ENCODE measurements at places on chromosomes 7 and 10.

- H3K4me1 ChIP-seq, result peaks cover 43% of the 10 kb centered on the region
- H3K4me3 ChIP-seq, result no peak overlapping the region
- DNase-seq, result no peak
- H3K27ac ChIP-seq, result peak overlapping the region; percentile 25
- H3K36me3 ChIP-seq, result peaks cover 82% of the 10 kb centered on the region
- no peaks in the 10 kb centered on the region for H3K27me3 ChIP-seq
Observed at GRCh38 chr7:94418851-94419250, 24.2 kb downstream of the COL1A2 start.

GRCh38 chr7:108077709-108078108 is 52.5 kb downstream of the LAMB4 start:
- H3K27me3 ChIP-seq, result no peaks in the 10 kb centered on the region
- H3K4me1 ChIP-seq, result no peaks in the 10 kb centered on the region
- no peak for DNase-seq
- H3K36me3 ChIP-seq, result no peaks in the 10 kb centered on the region

- H3K36me3 ChIP-seq, result no peaks in the 10 kb centered on the region
- no peak for DNase-seq
- no peaks in the 10 kb centered on the region for H3K27me3 ChIP-seq
- H3K4me3 ChIP-seq, result no peak overlapping the region
Observed at GRCh38 chr7:73436031-73436929, 2.7 kb downstream of the FZD9 start.

- no peaks in the 10 kb centered on the region for H3K27me3 ChIP-seq
- DNase-seq, result no peak
- peak overlapping the region; percentile 96 for H3K27ac ChIP-seq
- no peak overlapping the region for H3K4me3 ChIP-seq
Observed at GRCh38 chr7:43649755-43650274, 66.9 kb downstream of the STK17A start.

DNA sequence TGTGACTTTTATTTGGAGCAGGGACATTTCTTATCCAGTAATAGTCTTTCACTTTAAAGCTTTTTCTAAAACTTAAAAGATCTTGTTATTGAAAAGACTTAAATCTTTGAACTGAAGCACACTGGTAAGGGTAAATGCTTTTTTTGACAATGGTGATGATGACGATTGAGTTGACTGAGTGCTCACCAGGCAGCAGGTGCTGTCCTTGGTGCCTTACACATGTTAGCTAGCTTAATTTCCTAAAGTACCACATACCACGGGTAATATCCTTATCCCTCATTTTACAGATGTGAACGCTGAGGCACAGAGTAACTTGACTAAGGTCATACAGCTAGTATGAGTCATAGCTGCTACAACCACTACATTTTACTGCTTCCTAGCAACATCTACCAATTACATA is 200.0 kb downstream of the XPNPEP1 start:
- no peak for DNase-seq
- no peaks in the 10 kb centered on the region for H3K36me3 ChIP-seq
- no peak overlapping the region for H3K27ac ChIP-seq
- no peaks in the 10 kb centered on the region for H3K4me1 ChIP-seq
- no peak overlapping the region for H3K4me3 ChIP-seq

DNA sequence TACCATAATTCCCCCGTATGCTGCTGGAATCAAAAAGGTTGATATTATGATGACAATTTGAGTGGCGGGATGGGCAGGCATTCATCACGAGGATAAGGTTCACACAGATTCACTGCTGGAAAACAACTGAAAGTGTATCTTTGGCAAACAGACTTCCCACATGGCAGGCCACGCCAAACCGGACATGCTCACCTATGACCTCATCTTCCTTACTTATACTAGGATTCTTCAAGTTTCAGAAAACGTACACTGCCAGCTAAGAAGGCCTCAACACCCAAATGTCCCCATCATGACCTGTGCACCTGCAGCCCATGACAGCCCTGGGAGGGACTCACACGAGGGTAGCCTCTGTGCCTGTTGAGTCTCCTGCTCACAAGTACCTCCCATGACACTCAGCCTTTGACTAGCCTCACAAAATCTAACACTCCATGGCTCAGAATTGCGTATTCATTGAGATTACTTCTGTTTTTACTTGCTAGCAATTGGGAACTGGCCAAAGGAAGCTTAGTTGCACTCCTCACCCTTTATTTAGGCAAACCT is 259.0 kb upstream of the GHITM start:
- H3K4me1 ChIP-seq, result no peaks in the 10 kb centered on the region
- H3K4me3 ChIP-seq, result no peak overlapping the region
- no peak for DNase-seq
- no peaks in the 10 kb centered on the region for H3K36me3 ChIP-seq

DNA sequence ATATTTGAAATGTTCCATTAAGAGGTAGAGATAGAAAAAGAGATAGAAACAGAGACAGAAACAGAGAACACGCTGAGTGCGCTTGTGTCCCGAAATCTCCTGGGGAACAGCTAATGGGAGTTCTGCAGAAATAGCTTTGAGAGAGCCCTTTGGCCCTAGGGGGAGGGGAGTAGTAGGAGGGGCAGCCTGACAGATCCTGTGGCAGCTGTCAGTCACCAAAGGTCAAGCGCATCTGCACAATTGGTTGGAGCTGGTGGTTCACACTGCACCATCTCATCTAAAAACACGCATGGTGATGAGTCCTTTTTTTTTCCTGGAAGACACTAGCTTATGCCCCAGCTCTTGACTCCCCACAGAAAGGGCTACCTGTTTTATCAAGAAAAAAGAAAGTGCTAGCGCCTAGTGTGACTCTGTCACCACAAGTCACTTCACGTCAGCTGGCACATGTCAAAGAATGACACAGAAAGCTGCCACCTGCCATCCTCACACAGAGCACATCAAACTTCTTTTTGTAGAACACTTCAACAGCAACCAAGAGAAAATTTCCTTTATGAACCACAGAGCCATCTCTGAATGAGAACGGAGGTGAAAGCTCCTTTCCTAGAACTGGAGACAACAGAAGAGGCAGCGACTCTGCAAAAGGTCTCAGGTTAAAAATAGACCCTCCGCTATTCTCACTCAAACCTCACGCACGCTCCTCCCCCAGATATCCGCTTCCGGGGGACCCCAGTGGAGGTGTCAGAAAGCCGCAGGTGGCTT is 125.7 kb downstream of the GFRA1 start:
- H3K27ac ChIP-seq, result no peak overlapping the region
- no peaks in the 10 kb centered on the region for H3K36me3 ChIP-seq
- no peak for DNase-seq
- H3K4me3 ChIP-seq, result no peak overlapping the region
- H3K27me3 ChIP-seq, result no peaks in the 10 kb centered on the region

DNA sequence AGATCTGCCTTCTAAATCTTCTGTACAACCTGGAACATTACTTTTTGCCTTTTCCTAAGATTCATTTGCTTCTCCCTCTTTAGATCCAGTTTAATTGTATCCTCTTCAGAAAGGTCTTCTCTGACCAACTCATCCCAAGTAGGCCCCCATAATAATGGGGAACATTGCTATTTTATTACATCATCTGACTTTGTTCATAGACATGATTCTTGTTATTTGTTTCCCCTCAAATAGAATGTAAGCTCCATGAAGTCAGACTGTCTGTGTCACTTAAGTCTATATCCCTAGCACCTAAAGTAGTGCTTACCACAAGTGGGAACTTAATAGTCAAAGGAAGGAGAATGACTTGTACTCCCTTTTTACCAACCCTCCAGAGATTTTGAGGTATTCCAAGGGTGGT is 37.5 kb downstream of the LUC7L2 start:
- no peak for DNase-seq
- no peak overlapping the region for H3K4me3 ChIP-seq
- H3K27me3 ChIP-seq, result no peaks in the 10 kb centered on the region
- peaks cover 22% of the 10 kb centered on the region for H3K4me1 ChIP-seq

GRCh38 chr10:132884691-132885271 is 57.6 kb downstream of the CFAP46 start:
- H3K27ac ChIP-seq, result no peak overlapping the region
- no peaks in the 10 kb centered on the region for H3K36me3 ChIP-seq
- H3K4me3 ChIP-seq, result no peak overlapping the region
- no peak for DNase-seq
- H3K27me3 ChIP-seq, result no peaks in the 10 kb centered on the region

GRCh38 chr10:20920061-20920460 is 22.9 kb upstream of the NEBL start:
- no peaks in the 10 kb centered on the region for H3K36me3 ChIP-seq
- H3K4me3 ChIP-seq, result no peak overlapping the region
- H3K27me3 ChIP-seq, result no peaks in the 10 kb centered on the region
- no peaks in the 10 kb centered on the region for H3K4me1 ChIP-seq

DNA sequence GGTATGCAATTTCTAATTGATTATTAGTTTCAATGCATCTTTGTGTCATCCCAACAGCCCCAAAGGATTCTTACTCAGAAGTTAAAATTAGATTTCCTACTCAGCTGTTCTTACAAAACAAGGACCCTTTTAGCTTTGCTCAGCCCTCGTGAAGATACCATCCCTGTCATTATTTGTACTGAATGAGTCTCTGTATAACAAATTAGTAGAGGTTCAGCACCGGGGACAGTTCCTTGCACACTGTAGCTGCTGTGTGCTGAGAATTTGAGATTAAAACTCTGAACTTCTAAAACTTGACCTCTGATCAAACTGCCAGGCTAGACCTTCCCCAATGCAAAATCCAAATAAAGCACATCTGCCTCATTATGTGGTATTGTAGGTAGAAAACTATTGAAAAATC is 299.1 kb downstream of the LHFPL3 start:
- DNase-seq, result no peak
- H3K27ac ChIP-seq, result no peak overlapping the region
- H3K4me1 ChIP-seq, result no peaks in the 10 kb centered on the region
- H3K27me3 ChIP-seq, result no peaks in the 10 kb centered on the region

DNA sequence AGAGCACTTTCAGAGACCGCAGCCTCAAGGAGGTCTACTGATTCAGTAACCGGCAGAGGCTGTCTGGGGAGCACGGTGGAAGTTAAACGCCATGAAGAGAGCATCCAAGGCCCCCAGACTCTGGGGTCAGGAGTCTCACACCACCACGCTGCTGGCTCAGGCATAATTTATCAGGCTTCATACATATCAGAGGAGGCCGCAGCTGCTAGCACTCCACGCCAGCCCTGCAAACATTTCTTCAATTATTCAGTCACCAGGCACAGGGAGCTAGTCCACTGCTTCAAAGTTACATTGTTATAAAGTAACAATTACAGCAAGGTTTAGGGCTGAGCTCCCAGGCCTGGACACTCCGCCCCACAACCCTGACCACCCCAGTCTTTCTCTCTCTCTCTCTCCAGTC is 97.8 kb downstream of the PAXIP1 start:
- no peaks in the 10 kb centered on the region for H3K27me3 ChIP-seq
- no peak for DNase-seq
- no peaks in the 10 kb centered on the region for H3K4me1 ChIP-seq

DNA sequence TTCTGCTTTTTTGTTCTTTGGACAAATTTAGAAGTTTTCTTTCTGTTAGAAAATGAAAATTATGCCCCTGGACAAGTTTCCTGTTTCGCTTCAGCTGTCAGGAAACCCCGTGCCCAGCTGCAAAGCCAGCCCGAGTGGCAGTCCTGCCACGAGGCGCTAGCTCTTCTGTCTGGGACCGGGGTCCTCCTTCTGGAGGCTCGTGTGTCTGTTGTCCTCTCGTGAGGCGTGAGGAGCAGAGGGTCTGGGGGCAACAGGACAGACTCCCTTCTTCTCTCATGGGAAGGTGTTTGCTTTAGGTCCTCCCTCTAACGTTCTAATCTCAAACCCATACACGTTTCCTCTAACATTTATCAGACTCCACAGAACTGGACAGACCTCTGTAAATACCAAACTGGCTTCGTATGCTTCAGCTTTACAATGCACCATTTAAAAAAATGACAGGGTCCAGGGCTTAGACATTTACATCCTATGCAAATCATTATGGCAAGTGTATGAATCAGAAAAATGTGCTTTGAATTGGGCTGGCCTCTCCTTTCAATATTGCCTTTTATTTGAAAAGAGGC is 184.5 kb upstream of the SHH start:
- H3K36me3 ChIP-seq, result no peaks in the 10 kb centered on the region
- no peak for DNase-seq
- H3K4me3 ChIP-seq, result no peak overlapping the region
- no peaks in the 10 kb centered on the region for H3K27me3 ChIP-seq

DNA sequence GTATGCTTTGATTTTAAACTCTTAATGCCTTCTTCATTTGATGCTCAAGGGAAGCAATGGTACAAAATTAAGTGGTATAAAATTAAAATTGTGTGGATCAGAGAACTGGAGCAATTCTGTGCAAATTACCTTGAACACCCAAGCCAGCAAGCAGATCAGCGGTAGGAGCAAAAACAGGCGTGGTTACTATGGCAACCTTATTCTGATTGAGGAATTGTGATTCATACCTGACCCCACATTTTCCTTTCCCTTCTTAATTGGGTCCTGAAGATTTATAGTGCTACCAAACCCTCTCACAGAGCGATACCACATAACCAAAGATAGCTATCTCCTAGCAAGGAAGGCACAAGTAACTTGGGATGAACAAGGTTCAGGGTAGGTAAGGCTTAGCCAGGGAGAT is 72.5 kb upstream of the FZD1 start:
- H3K36me3 ChIP-seq, result no peaks in the 10 kb centered on the region
- no peak overlapping the region for H3K27ac ChIP-seq
- no peak for DNase-seq
- H3K27me3 ChIP-seq, result no peaks in the 10 kb centered on the region

GRCh38 chr7:55502124-55502857 is 70.0 kb downstream of the VOPP1 start:
- DNase-seq, result no peak
- no peak overlapping the region for H3K4me3 ChIP-seq
- no peaks in the 10 kb centered on the region for H3K27me3 ChIP-seq

GRCh38 chr7:35856175-35856574 is 55.3 kb downstream of the SEPTIN7 start:
- DNase-seq, result no peak
- H3K36me3 ChIP-seq, result no peaks in the 10 kb centered on the region
- no peak overlapping the region for H3K4me3 ChIP-seq
- H3K27ac ChIP-seq, result no peak overlapping the region
- no peaks in the 10 kb centered on the region for H3K27me3 ChIP-seq
- peaks cover 11% of the 10 kb centered on the region for H3K4me1 ChIP-seq

- H3K27me3 ChIP-seq, result no peaks in the 10 kb centered on the region
- no peaks in the 10 kb centered on the region for H3K4me1 ChIP-seq
- H3K4me3 ChIP-seq, result no peak overlapping the region
- no peak for DNase-seq
- H3K27ac ChIP-seq, result no peak overlapping the region
Observed at GRCh38 chr7:716222-716621, 10.3 kb upstream of the DNAAF5 start.

DNA sequence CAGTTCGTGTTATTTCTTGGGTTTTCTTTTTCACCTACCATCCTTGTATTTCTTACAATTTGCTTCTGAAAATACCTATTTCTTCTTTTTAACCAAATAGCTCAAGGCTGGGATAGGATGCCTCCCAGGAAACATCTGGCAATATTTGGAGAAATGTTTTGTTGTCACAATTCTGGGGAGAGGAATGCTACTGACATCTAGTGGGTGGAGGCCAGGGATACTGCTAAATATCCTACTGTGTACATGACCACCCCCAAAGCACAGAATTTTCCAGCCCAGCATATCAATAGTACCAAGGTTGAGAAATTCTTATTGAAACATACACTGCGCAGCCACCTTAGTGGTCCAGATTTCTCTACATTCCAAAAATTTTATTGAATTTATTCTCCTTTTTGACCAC is 55.5 kb downstream of the CNTNAP2 start:
- no peak overlapping the region for H3K4me3 ChIP-seq
- no peaks in the 10 kb centered on the region for H3K4me1 ChIP-seq
- H3K27me3 ChIP-seq, result no peaks in the 10 kb centered on the region
- no peaks in the 10 kb centered on the region for H3K36me3 ChIP-seq
- DNase-seq, result no peak

- H3K36me3 ChIP-seq, result no peaks in the 10 kb centered on the region
- H3K27me3 ChIP-seq, result no peaks in the 10 kb centered on the region
- peaks cover 16% of the 10 kb centered on the region for H3K4me1 ChIP-seq
- no peak overlapping the region for H3K27ac ChIP-seq
Observed at GRCh38 chr10:20059084-20059835, 243.0 kb downstream of the PLXDC2 start.
